A549 treated with AZD2906 at 1 μM for 4 hours (cell line): ENCODE measurements at places on chromosomes 3 and 15. TPM values are rescaled to one million over a fixed set of nuclear protein-coding genes. Genes with fewer than 3 reads are reported as not detected.

The CMSS1 gene
- 40.0 to 56.7 TPM (median 55.7 TPM) in 5 replicates for total RNA-seq

The COL6A5 gene
- total RNA-seq, result not detected in 5 replicates

The CAV3 gene
- 0.16 TPM in 1 of 5 replicates, not detected in the others for total RNA-seq

The SLCO3A1 gene
- total RNA-seq, result 19.0 to 23.1 TPM (median 20.6 TPM) in 5 replicates

The FGF12 gene
- 0.48 to 0.71 TPM (median 0.65 TPM) in 5 replicates for total RNA-seq

The CCDC39 gene
- not detected in 5 replicates for total RNA-seq

The GPR62 gene
- not detected in 5 replicates for total RNA-seq

The PRICKLE2 gene
- total RNA-seq, result 2.0 to 3.0 TPM (median 2.2 TPM) in 5 replicates

The MKRN2OS gene
- total RNA-seq, result not detected in 5 replicates

The SEC22A gene
- 17.7 to 21.5 TPM (median 18.7 TPM) in 5 replicates for total RNA-seq

The ARL6IP5 gene
- 76.3 to 103 TPM (median 80.3 TPM) in 5 replicates for total RNA-seq

The RHOV gene
- 2.9 to 4.4 TPM (median 3.7 TPM) in 5 replicates for total RNA-seq

The SEMA7A gene
- total RNA-seq, result 1.2 to 1.6 TPM (median 1.3 TPM) in 5 replicates

The AADAC gene
- total RNA-seq, result 9.2 to 11.5 TPM (median 10.1 TPM) in 5 replicates

The QRICH1 gene
- 32.4 to 39.5 TPM (median 37.2 TPM) in 5 replicates for total RNA-seq
